Amygdala (tissue), 56 donors: ENCODE measurements at places on chromosomes 11 and 22.
A peak's percentile ranks its signal among the peaks of the same experiment; 100 is the strongest.

GRCh38 chr22:41557401-41558240, 3.2 kb upstream of the CSDC2 start:
- peak; percentile 70 for DNase-seq

- peak; percentile 17 for DNase-seq
Measured at GRCh38 chr22:44870021-44870420, 117.6 kb downstream of the ARHGAP8 start.

- DNase-seq = no peak
Measured at GRCh38 chr11:75811485-75811884, 3.5 kb upstream of the UVRAG start.

GRCh38 chr22:17656870-17657395, 18.4 kb downstream of the BCL2L13 start:
- DNase-seq = no peak

GRCh38 chr11:119144825-119145486, 3.9 kb upstream of the ABCG4 start:
- DNase-seq = peak; percentile 23

- DNase-seq = no peak
Measured at GRCh38 chr11:77395460-77396173, 78.3 kb downstream of the PAK1 start.

GRCh38 chr11:18771266-18772035, 20.1 kb downstream of the PTPN5 start:
- DNase-seq = no peak

DNA sequence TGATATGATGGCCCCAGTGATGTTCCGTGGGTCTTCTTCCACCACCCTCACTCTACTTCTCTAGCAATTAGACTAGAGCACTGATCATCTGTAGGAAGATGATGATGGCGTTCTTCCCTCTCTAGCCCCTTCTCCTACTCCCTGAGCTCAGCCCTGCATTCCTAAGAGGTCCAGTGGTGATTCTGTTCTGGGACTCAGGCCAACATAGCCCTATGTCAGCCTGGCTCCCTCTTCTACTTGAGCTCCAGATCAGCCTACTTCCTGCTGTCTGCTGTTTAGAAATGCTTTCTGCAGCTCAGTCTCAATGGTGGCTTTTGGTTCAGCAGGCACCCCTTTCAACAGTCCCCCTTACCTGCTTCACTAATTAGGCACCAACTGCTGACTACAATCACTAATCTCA, 86.1 kb upstream of the ZBED5 start:
- DNase-seq = no peak

GRCh38 chr11:69003301-69003865, 9.7 kb downstream of the MRGPRF start:
- no peak for DNase-seq

DNA sequence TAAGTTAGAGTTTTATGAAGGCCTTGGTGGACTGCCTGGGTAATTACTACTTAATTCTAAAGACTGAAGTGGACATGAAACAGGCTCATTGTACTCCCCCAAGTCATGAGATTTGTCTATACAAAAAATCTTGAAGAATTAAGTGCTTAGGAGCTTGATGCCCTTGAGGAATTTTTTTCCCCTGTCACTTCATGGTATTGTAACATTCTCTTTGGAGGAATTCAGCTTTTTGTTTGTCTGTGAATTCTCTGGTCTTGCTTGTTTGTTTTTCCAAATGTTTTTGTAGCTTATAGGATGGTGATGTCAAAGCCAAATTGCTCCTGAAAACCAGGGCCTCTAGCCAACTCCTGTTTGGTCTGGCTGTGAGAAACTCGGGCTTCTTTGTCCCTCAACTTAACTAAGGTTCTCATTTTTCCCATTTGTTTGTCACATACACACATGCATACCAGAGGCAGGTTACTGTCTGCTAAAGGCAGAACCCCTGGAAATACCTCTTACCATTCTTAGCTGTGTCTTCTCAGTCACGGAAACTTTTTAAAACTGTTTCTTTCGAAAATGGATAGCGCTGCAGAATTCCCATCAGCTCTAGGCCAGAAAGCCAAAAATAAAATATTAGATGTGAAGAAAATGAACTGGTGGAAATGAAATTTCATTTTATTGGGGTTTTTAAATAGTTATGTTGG, 66.9 kb downstream of the AMOTL1 start:
- DNase-seq = no peak

- no peak for DNase-seq
Measured at GRCh38 chr11:45537614-45538013, 127.8 kb downstream of the CHST1 start.

- DNase-seq = no peak
Measured at GRCh38 chr11:131924457-131925201, 554.2 kb downstream of the NTM start.

DNA sequence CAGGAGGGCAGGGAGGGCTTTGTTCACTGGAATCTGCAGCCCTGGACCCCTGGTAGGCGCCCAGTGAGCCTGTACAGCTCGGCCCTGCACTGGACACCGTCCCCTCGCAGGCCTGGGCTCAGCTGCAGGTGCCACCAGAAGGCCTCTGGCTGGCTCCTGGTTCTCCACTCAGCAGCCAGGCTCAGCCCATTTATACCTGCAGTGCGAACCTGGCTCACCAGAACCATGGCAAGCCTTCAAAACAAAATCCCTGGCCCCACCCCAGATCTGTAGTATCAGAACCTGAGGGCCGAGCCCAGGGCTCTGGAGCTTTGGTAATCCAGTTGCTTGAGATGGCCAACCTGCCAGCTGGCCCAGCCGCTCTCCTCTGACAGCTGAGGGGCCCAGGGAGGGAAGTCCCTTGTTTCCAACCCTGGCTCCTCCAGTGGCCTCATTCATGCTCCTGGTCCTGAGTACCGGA, 870 bp upstream of the FREY1 start:
- DNase-seq = peak; percentile 39

DNA sequence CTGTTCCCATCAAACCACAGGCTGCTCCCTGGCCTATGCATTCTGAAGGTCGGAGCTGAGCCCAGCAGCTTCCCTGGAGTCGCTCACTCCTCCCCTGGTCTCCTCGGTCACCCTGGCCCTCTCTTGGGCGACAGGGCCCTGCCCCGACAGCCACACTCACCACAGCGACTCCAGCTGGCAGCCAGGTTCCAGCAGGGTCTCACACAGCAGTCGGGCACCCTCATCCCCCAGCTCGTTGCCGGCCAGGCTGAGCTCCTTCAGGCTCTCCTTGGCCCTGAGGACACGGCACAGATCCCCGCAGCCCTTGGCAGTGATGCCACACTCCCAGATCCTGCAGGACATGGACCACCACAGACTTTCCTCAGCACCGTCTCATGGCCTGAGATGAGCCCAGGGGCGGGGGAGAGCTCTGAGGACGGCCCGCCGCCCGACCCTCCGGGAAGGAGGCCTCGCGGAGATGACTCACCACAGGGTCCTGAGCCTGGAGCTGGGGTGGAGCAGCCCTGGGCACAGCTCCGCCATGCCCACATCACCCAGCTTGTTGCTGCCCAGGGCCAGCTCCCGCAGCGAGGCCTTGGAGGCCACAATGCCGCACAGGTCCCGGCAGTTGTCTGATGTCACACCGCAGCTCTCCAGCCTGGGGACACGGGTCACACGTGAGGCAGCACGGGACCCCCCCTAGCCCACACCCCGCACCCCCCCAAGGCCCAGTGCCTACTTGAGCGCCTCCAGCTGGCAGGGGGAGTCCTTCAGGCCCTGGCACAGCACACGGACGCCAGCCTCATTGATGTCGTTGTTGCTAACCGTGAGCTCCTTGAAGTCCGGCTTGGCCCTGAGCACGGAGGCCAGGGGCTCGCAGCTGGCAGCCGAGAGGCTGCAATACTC, 8.5 kb downstream of the RNH1 start:
- no peak for DNase-seq

- DNase-seq = no peak
Measured at GRCh38 chr11:103546236-103546635, 437.0 kb downstream of the DYNC2H1 start.

DNA sequence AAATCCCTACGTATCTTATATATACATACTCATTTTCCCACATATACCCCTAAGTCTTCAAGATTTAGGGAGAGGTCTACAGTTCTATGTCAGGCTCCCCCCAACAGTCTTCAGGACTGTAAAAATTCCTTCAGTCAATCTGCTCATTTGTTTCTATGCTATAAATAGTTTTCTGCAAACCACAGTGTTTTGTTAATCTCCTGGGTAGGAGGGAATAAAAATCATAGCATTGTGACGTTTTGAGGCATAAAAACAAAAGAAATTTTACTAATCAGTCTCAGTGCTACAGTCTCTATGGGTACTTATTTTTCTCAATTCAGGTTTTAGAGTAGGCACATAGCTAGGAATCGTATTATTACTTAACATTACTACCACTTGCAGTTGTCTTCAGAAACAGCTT, 552.8 kb upstream of the LRRC4C start:
- DNase-seq = no peak

- DNase-seq = no peak
Measured at GRCh38 chr22:44229331-44229730, 48.6 kb downstream of the PARVG start.

- DNase-seq = no peak
Measured at GRCh38 chr22:35705141-35705540, 12.5 kb upstream of the APOL5 start.

- DNase-seq = no peak
Measured at GRCh38 chr11:81602508-81602907, 1131.2 kb downstream of the FAM181B start.

- no peak for DNase-seq
Measured at GRCh38 chr11:79011357-79011756, 429.5 kb downstream of the TENM4 start.

GRCh38 chr11:125157118-125157733, 7.3 kb upstream of the PKNOX2 start:
- no peak for DNase-seq

DNA sequence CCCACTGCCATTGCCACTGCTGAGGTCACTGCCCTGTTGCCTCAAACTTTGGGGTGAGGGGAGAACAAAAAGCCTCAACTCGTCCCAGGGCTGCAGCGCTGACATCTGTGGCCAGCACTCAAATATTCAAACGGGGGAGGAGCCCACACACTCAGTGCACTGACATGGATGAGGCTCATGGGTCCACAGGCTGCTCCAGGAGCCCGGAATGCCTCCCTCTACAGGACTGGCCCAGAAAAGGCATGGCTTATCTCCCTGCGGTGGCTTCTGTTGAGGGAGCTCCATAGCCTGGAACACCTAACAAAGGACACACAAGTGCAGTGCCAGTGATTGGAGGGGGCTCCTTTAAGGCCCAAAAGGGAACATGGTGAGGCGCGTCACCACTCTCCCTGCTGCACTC, 341.1 kb upstream of the LUZP2 start:
- DNase-seq = no peak

- no peak for DNase-seq
Measured at GRCh38 chr11:82494988-82495432, 238.7 kb downstream of the FAM181B start.

DNA sequence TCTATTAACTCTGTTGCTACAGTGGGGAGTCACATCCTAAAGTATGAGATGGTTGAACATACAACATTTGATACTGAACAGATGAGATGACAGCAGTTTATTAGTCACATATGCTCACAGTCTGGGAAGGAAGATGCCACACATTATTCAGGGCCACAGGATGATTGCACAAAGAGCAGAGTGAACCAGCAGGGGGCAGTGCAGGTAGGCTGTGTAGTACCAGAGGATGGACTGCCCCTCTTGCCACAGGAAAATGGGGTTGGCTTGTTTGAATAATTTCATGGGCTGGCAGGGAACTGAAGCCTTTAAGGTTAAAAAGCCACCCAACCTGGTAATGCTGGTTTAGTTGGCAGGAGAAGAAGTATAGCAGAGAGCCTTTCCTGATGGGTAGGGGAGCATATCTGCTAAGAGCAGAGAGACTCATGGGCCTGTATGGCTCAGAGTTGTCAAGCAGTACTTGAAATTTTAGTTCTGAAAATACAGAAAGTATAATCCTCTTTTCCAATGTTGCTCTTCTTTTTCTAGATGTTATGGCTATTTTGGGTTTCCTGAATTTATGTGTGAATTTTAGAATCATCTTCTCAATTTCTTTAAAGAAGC, 180.4 kb upstream of the B3GAT1 start:
- DNase-seq = no peak

GRCh38 chr22:30875481-30876215, 92.9 kb downstream of the MORC2 start:
- peak; percentile 78 for DNase-seq
